ENCODE measurements at places on chromosomes 1 and 21.
A peak's percentile ranks its signal among the peaks of the same experiment; 100 is the strongest.

GRCh38 chr1:55323760-55324159 lies 108.6 kb upstream of the USP24 start:
- no peak for DNase-seq

- DNase-seq, result no peak
These were observed 56.3 kb upstream of the FAM20B start for GRCh38 chr1:178969226-178969987.

GRCh38 chr1:19166066-19166465 lies 44.0 kb downstream of the UBR4 start:
- DNase-seq, result no peak

DNA sequence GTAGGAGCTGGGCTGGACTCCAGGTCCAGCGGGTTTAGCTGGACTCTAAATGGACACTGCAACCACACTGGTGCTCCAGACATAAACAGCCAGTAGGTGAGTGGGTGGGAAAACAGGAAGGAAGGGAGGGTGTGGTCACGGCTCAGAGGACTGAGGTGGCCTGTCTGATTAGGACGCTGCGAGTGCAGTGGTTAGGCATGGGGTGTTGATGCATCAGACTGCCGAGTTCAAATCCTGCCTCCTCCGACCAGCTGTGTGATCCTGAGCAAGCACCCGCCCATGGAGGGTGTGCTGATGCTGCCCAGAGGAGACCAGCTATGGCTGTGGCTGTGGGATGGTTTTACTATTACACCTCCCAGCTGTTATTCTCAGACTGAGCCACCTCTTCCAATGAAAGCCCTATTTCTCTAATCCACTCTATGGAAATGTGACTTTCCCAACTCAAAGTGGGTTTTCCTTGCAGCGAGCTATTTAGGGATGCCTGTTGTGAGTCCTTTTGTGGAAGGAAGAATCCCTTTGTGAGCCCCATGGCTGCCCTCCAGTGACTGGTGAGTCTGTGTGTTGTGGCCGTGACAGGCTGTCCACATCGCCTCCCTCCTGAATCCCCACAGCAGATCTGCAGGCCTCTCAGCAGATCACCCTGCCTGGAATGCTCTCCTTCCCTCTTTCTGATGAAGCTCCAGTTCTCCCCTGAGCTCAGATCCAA lies 56.6 kb upstream of the EDN2 start:
- DNase-seq, result no peak

DNA sequence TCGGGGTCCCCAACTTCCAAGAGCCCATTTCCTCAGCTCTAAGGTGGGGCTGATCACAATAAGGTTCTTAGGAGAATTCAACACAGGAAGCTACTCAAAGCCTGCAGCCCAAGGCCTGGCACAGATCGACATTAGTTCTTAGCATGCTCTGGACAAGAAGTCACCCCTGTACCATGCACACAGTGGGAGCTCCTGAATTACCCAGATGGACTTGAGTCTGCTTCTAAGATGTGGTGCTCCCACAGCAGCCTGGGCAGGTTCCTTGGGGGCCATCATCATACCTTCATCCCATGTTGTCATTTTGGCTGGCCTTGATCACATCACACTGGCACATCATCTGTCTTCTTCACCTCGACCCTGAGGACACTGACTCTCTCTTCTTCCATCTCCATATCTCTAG lies 153.3 kb upstream of the VAMP3 start:
- no peak for DNase-seq

GRCh38 chr1:107865627-107866026 lies 99.4 kb downstream of the VAV3 start:
- DNase-seq, result no peak

GRCh38 chr1:76153841-76154205 lies 79.3 kb downstream of the ST6GALNAC3 start:
- DNase-seq, result no peak

DNA sequence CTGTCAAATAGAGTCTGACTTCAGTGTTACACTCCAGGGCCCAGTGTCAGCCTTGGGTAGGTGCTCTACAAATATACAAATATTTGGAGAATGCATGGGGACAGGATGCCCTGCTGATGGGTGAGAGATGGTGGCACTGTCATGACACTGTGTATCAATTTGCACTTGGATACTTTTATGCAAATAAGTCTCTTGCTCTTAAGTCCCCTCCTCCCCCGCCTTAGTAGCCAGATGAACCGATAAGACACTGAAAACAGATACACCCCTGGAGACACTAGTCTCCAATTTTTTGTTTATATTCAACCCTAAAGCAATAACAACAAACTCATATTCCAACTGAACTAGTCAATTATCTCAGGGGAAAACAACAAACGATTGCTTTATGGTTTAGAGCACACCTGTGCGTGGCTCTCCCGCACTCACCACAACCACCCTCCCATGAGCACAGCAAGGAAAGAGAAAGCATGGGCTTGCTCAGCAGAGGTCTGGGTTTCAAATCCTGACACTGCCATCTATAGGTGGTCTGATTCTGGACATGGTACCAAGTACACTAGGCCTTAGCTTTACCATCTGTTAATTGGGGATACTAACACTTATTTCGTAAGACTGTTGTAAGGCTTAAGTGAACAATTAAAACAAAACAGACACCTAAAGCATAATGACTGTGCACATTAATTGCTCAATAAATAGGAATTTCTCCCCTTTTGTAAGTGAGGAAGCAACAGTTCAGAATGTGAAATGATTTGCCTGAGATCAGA lies 50.3 kb downstream of the HIVEP3 start:
- DNase-seq, result no peak

GRCh38 chr21:25890001-25890400 lies 155.2 kb downstream of the GABPA start:
- DNase-seq, result no peak

GRCh38 chr1:112956544-112957132 lies 642 bp upstream of the SLC16A1 start:
- DNase-seq, result peak; percentile 68
